Islet precursor cell (in vitro differentiated cells): ENCODE measurements at places on chromosomes 7 and 10.

DNA sequence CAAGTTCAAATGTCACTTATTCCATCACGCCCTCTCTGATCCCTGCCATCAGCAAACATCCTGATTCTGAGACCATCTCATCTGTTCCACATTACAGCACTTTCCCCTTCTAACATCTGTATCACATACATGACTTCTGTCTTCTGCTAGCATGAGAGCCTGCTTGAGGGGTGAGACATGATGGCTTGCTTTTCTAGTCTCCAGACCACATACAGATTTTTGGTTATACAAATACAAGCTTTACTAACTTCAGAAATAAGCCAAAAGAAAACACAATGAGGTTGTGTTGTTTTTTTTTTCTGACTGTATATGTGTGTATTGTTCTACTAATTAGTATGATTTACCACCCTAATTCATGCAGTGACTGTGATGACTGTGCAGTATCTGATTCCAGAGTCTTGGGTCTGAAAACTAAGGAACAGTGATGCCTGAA lies 34.3 kb downstream of the NAPEPLD start:
- DNase-seq: no peak

GRCh38 chr7:15950299-15950698 lies 263.8 kb upstream of the MEOX2 start:
- DNase-seq: no peak

DNA sequence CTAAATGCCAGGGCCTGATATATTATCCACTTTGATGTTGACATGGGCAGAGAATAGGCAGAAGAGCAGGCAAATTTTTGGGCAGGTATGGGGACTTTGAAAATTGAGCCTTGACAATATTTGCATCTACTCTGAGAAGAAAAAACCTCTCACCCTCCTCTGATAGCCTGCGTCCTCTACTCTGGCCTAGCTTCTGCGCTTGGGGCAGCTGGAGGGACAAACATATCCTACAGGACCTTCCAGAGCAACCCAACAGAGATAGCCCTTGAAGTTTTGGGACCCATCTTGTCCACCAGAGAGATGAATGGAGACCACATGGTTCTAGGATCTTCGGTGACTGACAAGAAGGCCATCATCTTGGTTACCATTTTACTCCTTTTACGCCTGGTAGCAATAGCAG lies at the start of gene TAS2R60:
TAS2R60 (plus strand) TSS at position 301 of the 400 bp plus-strand sequence; CDS start at position 301, 0 bp downstream.
- DNase-seq: no peak

GRCh38 chr7:151695951-151696541 lies 176.4 kb upstream of the RHEB start:
- DNase-seq: no peak

GRCh38 chr7:141220263-141220880 lies 146.5 kb downstream of the TMEM178B start:
- DNase-seq: no peak

- DNase-seq: no peak
Measured at GRCh38 chr10:62147425-62147824, 121.2 kb downstream of the RTKN2 start.

DNA sequence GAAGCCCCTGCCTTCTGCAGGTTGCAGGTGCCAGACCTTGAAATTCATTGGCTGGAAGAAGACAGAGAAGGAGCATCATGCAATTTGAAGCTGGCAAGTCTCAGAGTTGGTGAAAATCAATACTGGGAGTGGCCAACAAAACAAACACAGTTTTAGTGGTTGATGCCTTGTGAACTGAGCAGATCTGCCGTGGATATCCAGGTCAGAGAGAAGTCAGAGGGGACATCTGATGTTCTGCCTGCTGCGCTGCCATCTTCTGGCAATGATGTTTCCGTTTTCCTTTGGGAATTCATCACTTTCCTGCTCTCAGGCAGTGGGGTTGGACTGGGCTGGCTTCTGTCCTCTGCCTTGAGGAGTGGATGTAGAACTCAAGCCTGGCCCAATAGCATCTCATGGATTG lies 132.0 kb downstream of the RPS24 start:
- DNase-seq: peak; percentile 64
